HCT116 (cell line): ENCODE measurements at places on chromosomes 6 and 20.

DNA sequence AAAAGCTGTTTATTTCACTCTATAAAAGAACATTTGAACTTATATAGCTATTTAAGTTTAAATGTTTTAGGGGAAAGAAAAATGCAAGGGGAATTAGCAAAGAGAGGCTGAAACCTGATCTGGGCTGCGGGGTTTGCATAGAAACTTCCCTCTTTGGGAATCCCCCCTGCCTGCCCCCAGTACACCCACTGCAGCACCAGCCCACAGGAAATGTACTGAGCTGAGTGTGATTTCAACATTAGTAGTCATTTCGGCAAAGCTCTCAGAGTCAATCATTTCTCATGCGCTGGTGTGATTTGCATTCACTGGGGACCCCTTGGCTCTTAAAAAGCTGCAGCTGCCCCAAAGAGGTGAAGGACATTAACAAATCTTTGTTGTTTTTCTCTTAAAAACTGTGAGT is 859.4 kb downstream of the MAFB start:
- no peak for DNase-seq

GRCh38 chr6:150981095-150981494 is 115.6 kb downstream of the MTHFD1L start:
- no peak for DNase-seq

GRCh38 chr6:36755435-36756348 is 58.1 kb downstream of the RAB44 start:
- no peak for DNase-seq

- peak; percentile 47 for DNase-seq
Measured at GRCh38 chr20:760751-761417, 7.4 kb downstream of the SLC52A3 start.

- DNase-seq = no peak
Measured at GRCh38 chr20:40019510-40019909, 669.5 kb downstream of the MAFB start.

- DNase-seq = no peak
Measured at GRCh38 chr6:24899997-24900325, 35.8 kb downstream of the RIPOR2 start.

GRCh38 chr6:34569361-34569973 is 13.3 kb upstream of the SPDEF start:
- no peak for DNase-seq

- no peak for DNase-seq
Measured at GRCh38 chr6:32553037-32553742, 23.1 kb upstream of the HLA-DRB5 start.

GRCh38 chr6:139194740-139195139 is 59.9 kb downstream of the HECA start:
- no peak for DNase-seq

DNA sequence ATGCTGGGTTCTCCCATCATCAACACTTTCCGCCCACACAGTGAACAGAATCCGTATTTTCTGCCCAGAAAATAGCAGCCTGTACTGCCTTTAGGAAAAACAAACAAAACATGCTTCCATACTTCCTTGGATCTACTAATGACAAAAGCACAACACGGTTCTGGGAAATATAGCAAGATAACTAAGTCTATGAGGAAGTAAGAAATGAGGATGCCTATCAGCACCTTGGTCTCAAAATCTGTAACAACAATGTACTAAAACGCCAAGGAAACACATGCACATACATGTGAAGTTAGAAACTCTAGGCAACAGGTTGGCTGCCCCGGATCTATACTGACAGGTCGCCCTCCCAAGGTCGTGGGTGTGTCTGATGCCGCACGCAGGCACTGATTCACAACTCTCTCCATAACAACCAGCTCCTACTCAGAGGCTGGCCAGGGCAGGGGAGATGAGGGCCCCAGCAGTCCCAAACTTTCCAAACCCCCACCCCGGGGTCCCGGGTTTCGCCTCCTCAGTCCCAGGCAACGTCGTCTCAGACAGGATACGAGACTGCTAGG is 710 bp downstream of the BTBD9 start:
- peak; percentile 3 for DNase-seq

- no peak for DNase-seq
Measured at GRCh38 chr20:61222699-61223098, 29.4 kb upstream of the CDH4 start.

- DNase-seq = peak; percentile 85
Measured at GRCh38 chr6:20811109-20811761, 277.0 kb downstream of the CDKAL1 start.

- DNase-seq = no peak
Measured at GRCh38 chr6:66717801-66718200, 1010.8 kb upstream of the EYS start.

DNA sequence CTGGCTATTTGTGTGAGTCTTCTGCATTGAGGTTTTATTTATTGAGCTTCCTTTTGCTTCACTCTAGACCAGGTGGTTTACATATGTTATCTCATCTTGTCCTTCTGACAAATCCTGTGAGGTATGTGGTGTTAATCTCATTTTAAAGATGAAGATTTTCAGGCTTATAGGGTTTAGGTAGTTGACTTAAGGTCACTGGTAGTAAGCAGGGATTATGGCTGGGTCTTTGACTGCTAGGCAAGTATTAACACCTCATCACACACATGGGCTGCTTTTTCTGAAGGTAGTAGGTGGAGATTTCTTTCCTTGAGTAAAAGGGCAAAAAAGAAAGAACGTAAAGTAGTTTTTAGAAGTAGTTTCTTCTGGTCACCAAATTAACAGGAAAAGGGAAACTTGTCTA is 72.6 kb downstream of the CDKAL1 start:
- no peak for DNase-seq

GRCh38 chr20:52852714-52853113 is 119.4 kb upstream of the TSHZ2 start:
- DNase-seq = no peak

DNA sequence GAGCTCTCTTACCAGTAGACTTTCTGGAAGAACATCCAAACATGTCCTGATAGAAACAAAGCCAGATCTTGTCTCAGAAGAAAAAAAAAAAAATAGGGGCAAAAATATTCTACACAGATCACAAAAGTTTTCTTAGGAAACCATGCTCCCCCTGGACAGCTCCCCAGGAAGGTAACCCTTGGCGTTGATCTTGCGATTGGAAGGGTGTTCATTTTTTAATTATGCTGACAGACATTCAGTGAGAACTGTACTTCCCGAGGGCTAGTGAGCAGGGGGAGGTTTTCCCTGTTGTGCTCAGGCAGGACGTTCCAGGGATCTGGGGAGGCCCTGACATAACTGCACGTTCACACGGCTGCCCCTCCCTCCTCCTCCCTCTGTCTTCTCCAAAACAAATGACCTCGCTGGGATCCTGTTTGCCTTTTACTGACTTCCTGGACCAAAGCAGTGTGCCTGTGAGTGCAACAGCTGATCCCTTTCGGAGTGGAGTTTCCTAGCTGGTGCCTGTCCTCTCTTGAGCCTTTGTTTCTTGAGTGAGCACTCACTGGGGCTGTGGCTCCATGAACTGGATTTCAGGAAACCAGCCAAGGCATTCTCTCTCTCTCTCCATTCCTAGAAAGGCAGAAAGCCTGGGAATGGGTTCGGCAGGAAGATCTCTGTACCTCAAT is 46.7 kb downstream of the MARCKS start:
- no peak for DNase-seq

GRCh38 chr20:60558486-60558885 is 600.3 kb downstream of the CDH26 start:
- no peak for DNase-seq

- no peak for DNase-seq
Measured at GRCh38 chr6:89736893-89737292, 82.7 kb downstream of the MDN1 start.

DNA sequence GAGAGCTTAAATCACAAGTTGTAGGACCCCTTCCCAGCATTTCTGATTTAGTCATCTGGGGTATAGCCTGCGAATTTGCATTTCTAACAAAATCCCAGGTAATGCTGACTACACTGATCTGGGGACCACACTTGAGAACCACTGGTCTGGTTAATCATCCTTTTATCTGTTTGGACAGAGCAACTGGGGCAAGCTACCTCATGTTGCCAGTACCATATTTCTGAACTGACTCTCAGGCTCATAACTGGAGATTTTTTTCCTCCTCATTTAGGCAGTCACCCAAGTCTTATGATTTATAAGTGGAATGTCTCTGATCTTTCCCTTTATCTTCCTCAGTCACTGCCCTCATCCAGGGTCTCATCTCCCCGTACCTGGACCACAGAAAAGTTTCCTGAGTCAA is 12.0 kb upstream of the GTF3C6 start:
- DNase-seq = no peak

DNA sequence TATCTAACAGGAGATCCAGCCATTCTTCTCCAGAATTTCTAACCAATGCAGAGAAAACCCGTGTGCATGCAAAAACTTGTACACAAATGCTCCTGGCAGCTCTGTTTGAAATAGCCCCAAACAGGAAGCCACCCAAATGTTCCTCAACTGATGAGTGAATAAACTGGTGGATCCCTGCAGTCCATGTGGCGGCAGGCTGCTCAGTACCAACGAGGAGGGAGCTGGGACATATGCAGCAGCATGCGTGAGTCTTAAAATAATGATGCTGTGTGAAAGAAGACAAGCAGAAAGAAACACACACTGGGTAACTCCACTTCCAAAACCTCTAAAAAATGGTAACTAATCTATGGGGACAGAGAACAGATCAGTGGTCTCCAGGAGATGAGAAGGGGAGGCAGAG is 542.1 kb upstream of the AGPAT4 start:
- DNase-seq = no peak
